Natural killer cell treated with Interleukin-12 subunit alpha and Interleukin-12 subunit beta and Interleukin-15 and Interleukin-18, amount 100 ng/mL, for 72 hours (primary cell): ENCODE measurements at places on chromosomes 3 and 15. TPM values are rescaled to one million over a fixed set of nuclear protein-coding genes. Genes with fewer than 3 reads are reported as not detected.

ZNF660 gene
- 5.9 TPM for total RNA-seq

XCR1 gene
- total RNA-seq: not detected

DNA sequence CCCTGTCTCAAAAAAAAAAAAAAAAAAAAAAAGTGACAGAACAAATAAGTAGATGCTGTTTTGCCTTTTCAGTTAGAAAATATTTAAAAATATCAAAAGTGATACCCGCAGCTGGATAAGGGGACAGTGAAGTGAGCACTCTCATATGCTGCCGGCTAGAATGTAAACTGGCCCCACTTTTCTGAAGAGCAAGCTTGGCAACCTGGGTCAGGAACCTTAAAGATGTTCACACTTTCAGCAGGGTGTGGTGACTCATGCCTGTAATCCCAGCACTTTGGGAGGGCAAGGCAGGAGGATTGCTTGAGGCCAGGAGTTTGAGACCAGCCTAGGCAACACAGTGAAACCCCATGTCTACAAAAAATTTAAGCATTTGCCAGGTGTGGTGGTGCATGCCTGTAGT, 17.4 kb downstream of the FSD2 start:
- DNase-seq: no peak

- no peak for DNase-seq
Observed at GRCh38 chr3:175267561-175267960, 408.4 kb downstream of the NAALADL2 start.

MYLK gene
- 0.12 TPM for total RNA-seq

DNA sequence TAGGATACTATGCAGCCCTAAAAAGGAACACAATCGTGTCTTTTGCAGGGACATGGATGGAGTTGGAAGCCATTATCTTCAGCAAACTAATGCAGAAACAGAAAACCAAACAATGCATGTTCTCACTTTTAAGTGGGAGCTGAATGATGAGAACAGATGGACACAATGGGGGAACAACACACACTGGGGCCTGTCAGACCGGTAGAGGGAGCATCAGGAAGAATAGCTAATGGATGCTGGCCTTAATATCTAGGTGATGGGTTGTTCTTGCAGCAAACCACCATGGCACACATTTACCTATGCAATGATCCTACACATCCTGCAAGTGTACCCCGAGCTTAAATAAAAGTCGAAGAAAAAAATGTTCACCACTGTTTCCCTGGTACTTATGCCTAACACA, 17.5 kb downstream of the SENP7 start:
- no peak for DNase-seq

CCDC54 gene
- not detected for total RNA-seq

GRCh38 chr3:19541284-19541683, 392.7 kb downstream of the EFHB start:
- no peak for DNase-seq

- DNase-seq: no peak
Observed at GRCh38 chr3:132196113-132196512, 121.1 kb upstream of the ACP3 start.

LRRC3B gene
- not detected for total RNA-seq

ACOX2 gene
- not detected for total RNA-seq

WWTR1 gene
- 6.7 TPM for total RNA-seq

FSIP1 gene
- 0.31 TPM for total RNA-seq

MAPK6 gene
- total RNA-seq: 65.8 TPM

CASR gene
- total RNA-seq: not detected

DNA sequence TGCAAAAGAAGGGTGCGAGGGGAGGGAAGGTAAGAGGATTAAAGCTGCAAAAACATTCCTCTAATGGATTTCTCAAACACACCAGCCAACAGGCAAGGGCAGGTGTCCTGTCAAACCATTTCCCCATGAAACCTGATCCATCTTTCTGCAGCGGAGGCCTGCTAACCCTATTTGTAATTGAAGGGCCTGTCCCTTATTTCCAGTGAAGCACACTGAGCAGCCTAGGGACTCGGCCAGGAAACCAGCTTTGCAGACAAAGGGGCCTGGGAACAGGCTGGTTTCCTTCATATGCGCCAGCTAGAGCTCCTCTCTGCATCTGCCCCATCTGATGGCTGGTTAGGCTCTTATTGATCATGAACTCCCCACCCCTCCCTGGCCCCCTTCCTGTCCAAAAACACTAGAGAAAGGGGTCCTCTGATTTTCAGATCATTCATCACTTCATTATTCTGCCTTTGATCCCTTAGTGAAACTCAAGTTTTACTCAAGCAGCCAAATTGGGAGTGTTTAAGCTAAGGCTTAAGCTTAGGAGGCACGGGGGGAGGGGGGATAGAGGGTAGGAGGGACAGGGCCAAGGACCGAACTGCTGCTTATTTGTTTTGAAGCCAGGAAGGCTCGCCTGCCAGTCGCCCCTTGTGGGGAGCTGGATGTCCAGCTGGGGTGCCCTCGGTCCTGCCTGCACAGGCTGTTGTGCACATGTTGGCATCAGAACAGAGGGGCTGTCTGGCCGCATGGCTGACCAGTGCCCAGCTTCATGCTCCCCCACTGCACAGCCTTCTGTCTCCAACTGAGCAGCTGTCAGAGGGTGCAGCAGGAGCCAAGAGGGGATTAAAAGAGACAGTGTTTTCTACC, 53.1 kb downstream of the BOC start:
- no peak for DNase-seq

GRCh38 chr3:149609595-149609994, 48.2 kb downstream of the WWTR1 start:
- no peak for DNase-seq

EPHA3 gene
- total RNA-seq: not detected

SLC24A1 gene
- total RNA-seq: 2.9 TPM

DNA sequence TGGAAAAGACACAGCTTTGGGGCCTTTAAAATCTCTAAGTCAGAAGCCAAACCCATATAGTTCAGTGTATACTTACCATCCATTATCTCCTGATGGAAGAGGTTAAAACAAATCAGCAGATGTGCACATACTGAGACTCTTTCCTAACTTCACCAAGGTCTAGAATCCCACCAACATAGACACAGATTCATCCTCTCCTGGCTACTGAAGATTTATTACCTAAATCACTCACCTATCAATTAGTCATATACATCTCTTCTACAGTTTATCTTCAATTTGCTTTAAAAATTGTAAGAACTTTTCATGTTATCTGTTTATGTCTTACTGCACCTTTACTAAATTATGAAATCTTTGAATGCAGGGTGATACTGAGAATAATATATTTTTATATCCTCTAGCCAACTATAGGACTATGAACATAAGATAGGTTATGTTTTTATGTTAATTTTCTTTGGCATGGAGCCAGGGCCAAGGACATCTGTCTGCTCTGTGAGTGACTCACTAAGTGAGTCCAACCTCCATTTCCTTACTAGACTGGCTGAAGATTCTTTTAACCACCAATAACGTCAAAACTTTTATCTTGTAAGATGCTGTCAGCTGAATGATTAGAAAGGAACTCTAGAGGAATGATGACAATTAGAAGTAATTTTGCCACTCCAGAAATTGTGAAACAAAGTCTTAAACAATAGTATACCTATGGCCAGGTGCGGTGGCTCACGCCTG, 397.6 kb downstream of the FOXP1 start:
- no peak for DNase-seq

C3orf20 gene
- 0.93 TPM for total RNA-seq

ANKRD34C gene
- total RNA-seq: not detected

GRCh38 chr3:180707896-180708295, 28.6 kb upstream of the CCDC39 start:
- no peak for DNase-seq

- no peak for DNase-seq
Observed at GRCh38 chr3:133845127-133845526, 39.5 kb downstream of the SRPRB start.

TICRR gene
- 42.1 TPM for total RNA-seq

CIDEC gene
- total RNA-seq: not detected

DNA sequence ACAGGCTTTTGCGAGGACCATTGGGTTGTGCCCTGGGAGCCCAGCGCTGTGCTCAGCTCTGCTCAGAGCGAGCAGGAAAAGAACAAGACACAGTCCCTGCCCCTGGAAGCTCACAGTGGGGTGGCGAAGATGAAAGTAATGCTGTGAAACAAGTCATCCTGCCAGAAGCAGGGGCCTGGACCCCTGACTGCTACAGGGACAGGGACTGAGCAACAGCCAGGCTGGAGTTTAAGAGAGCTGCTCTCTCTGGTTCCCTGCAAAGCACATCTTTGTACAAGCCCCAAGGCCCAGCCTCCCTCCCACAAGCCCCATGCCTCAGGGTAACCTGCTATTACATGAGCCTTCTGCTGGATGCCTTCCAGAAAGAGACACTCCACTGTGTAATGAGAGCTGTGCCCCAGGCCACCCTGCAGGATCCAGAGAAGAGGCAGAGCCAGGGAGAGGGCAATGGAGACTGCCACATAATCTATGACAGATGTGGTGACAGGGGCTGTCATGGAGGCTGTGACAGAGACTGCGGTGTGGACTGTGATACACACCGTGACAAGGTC, 7.1 kb upstream of the HCN4 start:
- no peak for DNase-seq

ANKRD63 gene
- not detected for total RNA-seq

DNA sequence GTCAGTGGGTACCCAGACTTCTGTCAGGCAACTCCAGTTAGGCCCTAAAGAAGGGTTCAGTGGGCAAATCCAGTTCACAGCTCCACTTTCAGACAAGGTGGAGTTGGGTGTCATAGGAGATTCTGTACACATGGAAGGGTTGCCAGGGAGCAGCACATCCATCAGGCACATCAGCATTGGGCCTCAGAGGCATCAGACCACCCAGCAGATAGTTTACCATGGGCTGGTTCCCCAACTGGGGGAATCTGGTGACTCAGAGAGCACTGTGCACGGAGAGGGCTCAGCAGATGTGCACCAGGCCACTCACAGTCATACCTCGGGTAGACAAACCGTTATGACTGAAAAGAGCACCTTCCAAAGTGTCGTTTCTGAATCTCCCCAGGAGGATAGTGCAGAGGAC, 27.2 kb downstream of the SYNM start:
- no peak for DNase-seq

ISLR gene
- total RNA-seq: not detected

PRSS50 gene
- not detected for total RNA-seq

GRCh38 chr3:88059380-88060170, 520 bp downstream of the ZNF654 start:
- no peak for DNase-seq

- no peak for DNase-seq
Observed at GRCh38 chr3:33887478-33887877, 89.0 kb downstream of the PDCD6IP start.
